ENCODE measurements at places on chromosomes 12 and 14. TPM values are rescaled to one million over a fixed set of nuclear protein-coding genes. Genes with fewer than 3 reads are reported as not detected.

The MRPL42 gene
- total RNA-seq, result 46.3 TPM

The KRT82 gene
- total RNA-seq, result not detected

The NPAS3 gene
- not detected for total RNA-seq

The METTL3 gene
- 47.2 TPM for total RNA-seq

The GPR84 gene
- total RNA-seq, result 0.11 TPM

The TEDC1 gene
- total RNA-seq, result 40.0 TPM
